GM13976 (cell line): ENCODE measurements at places on chromosomes 1 and 21.

DNA sequence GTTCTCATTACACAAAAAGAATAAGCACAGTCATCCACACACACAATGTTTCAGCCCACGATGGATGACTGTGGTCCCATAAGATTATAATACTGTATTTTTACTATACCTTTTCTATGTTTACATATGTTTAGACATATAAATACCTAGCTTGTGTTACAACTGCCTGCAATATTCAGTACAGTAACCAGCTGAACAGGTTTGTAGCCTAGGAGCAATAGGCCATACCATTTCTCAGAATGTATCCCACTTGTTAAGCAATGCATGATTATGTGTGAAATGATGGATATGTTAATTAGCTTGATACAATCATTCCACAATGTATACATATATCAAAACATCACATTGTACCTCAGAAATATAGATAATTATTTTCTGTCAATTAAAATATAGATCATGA is 33.2 kb upstream of the SAMD13 start:
- DNase-seq, result no peak

DNA sequence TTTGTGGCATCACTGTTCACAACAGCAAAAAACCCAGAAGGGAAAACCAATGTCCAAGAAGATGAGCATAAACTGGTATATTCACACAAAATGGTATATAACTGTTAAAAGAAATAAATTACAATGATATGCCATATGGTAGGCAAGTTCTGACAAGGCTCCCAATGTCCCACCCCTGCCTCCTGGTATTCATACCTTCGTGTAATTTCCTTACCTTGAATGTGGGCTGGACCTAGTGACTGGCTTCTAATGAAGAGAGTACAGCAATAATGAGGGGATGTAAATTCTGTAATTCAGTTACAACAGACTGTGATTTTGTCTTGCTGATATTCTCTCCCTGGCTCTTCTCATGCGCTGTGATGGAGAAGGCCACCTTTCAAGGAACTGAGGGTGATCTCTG is 9.3 kb downstream of the ANKRD45 start:
- no peak for DNase-seq

- DNase-seq, result no peak
Observed at GRCh38 chr1:47711184-47711847, 273.5 kb downstream of the FOXD2 start.

DNA sequence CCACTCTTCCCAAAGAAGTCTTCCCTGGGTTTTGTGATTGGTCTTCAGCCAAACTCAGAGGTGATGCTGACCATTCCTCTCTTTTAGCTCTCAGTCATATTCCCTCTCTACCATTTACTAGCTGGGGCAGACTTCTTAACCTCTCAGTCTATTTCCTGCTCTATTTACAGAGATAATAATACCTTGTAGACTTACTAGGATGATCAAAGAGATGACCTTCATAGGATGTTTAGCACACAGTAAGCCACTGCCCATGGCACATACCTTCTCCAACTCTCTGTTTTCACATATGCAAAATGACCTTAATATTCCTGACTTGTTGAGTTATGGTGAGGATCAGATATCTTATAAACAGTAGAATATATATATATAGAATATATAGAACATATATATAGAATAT is 106.2 kb upstream of the L1TD1 start:
- DNase-seq, result no peak

GRCh38 chr21:41744028-41744930 is 22.6 kb downstream of the RIPK4 start:
- DNase-seq, result no peak

DNA sequence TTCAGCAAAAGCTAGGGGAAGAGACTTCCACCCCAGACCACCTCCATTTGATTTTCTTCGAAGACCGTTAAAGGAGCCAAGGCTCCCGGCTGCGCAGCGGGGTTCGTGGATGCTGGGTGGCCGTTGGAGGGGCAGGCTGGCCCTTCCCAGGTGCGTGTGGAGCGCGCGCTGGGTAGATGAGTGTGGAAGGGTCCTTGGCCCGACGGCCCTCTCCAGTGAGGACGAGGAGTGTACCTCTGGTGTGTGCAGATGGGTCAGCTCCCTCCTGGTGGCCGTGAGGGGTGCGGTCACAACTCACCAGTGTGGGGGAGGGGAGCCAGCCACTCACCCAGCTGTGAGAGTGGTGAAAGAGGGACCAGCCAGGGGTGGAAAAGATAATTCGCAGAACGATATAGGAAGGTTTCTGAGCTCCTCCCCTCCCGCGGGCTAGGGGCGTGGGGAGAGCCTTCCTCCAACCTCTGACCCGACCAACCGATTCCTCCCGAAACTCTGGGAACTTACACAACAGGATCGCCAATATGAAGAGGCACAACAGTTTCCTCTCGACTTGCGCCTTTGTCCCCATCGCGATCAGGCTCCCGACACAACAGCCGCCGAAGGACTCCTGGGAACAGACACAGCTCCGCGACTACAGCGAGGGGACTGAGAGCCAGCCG is at the start of gene F11R:
TSS of gene F11R (minus strand) at position 644 of the 656 bp plus-strand sequence. CDS start at position 565, 79 bp downstream.
- peak; percentile 73 for DNase-seq

- DNase-seq, result no peak
Observed at GRCh38 chr1:211816586-211816985, 14.0 kb downstream of the LPGAT1 start.

DNA sequence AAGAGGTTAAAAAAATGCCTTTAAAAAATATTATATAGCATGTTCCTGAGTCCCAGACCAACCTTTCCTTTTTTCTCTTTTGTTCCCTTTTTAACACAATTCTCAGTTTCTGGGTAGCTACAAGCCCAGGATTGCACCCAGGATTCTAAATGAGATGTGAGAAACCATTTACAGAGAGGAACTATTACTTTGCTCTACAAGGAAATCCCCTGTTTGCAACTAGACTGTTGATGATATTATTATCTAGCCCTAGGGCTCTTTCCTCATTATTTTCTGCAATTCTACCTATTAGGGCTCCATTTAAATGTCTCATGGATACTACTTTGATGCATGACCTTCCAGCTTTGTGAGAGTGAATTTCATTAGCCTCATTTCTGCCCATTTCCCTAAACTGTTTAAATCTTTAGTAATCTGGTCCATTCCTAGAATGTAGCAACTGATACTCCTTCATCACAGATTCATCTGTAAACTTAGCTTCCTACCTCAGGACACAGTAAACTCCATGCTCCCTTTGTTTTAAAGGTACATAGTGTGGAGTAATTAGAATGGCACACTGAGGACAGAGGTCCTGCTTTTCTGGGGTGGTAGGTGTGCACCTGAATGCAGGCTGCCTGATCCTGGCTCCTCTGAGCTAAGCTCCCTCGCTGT is 7.1 kb upstream of the KIF14 start:
- no peak for DNase-seq

- DNase-seq, result no peak
Observed at GRCh38 chr1:77976433-77977076, 2.3 kb downstream of the FUBP1 start.

DNA sequence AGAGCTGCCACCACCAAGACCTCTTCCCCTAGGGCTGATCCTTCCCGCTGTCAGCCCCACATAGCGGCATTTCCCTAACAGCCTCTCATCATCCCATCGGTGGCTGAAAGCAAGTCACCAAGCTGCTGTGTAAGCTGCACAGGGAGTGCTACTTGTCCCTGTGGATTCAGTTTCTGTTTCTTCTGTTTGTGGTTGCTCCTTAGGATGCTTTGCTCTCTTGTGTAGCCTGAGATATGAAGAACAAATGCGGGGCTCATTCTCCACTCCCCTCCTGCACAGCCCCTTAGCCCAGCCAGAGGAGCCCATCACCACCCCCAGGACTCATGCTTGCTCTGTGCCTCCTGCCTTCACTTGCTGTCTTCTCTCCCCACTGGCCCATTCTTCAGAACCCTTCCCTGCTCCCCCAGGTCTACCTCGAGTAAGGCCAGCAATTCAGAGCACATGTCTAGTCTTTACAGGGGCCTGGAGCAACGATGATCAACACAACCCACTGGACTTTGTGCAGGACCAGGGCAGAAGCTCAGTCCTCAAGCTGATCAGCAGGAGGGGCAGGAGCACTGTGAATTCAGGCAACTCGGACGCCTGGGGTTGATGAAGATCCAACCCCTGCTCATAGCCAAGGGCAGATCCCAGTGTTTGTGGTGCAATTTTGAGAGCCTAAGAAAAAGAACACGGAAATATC is 82.6 kb upstream of the GALNT2 start:
- DNase-seq, result no peak

DNA sequence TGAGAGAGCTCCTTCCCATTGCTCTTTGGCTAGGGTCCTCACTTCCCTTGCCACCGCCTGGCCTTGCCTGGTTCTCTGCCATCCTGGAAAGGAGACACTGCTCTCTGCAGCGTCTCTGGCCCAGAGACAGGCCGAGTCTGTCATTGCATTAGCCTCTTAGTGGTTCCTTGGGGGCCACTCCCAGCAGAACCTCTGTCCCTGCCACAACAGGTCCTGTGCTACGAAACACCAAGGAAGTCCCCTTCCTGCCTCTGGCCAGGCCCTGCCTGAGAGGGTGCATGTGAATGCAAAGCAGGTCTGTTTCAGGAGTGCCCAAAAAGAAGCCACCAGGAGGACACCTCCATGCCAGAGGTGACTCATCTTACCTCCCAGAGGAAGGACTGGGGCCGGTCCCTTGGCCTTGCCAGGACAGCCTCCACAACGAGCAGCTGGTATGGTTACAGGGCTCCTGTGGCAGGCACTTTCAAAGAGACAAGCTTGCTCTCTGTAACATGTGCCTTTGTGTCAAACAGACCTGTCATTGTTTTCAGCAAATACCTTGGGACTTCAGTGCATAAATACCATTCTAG is 59.6 kb downstream of the VPS26C start:
- peak; percentile 66 for DNase-seq

- no peak for DNase-seq
Observed at GRCh38 chr21:20970691-20971090, 27.5 kb upstream of the NCAM2 start.

DNA sequence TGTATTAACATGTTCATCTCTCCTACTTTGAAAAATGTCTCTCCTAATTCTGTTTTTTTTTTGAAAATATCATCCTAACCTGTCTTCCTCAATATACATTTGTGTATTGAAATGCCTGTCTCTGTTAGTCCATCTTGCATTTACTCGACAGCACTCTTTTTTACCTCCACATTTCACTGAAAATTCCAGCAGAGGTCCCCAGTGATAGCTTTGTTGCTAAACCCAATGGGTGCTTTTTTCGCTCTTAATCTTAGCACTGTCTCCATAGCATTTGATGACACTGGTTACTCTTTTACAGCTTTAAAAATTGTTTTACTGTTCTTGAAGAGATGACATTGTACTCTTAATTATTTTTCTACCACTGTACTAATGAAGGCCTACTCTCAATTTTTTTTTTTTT is 10.8 kb downstream of the OSBPL9 start:
- DNase-seq, result peak; percentile 40
